Stimulated activated CD4-positive, alpha-beta T cell treated with anti-CD3 and anti-CD28 coated beads, Interleukin-12 subunit alpha, Interleukin-12 subunit beta, amount 100 ng/mL, for 48 hours (primary cell): ENCODE measurements at places on chromosomes 1 and 21.

GRCh38 chr1:25810341-25811299 is 9.1 kb upstream of the MTFR1L start:
- DNase-seq: peak; percentile 85

DNA sequence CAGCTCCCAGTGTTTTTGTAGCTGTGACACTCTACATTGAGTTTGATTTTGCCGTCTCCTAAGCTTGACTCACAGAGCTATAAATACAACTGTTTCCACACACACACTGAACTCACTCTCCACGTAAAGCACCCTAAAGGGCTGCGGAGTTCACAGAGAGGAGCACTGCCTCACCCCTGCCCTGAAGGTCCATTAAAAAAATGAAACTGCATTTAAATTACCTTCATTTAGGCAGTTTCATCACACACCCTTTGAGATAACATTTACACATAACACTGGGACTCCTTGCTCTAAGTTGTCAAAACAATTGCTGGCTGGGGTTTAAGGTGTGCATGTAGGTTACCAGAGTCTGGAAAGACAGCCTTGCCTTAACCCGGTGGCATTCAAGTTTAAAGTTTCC is 137.1 kb upstream of the MAGI3 start:
- DNase-seq: no peak

DNA sequence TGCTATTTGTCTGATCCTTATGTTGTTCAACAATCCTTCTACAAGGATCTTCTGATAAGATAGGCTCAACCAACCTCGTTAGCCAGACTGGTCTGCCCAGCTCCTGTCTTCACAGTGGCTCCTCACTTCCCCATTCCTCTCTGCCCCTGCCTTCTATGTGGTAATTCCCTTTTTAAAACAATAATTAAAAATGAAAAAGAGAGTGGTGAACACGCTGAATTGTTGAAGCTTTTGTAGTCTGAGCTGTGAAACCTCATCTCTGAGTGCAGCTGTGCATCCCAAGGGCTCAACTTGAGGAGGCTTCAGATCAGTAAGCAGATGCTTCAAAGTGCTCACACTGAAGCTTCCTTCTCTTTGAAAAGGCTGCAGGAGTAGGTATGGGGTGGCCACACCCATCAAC is 70.7 kb upstream of the JUN start:
- DNase-seq: no peak

GRCh38 chr1:59071876-59072582 is 224.9 kb upstream of the FGGY start:
- no peak for DNase-seq

DNA sequence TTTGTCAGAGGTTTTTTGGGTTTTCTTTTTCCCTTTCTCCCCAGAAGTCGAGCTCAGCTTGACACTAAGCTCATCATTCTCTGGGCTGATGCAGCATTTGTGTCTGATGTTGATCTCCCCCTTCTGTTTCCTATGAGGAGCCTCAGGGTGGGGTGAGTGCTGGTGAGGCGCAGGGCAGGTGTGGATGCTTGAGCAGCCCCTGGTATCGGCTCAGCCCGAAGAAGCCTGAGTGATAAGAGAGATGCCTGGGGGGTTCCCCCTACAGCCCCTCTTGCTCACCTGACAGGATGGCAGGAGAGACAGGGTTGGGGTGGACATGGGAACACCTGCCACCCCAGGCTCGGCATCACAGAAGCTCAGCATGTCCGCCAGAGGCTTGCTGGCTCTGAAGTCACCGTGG is 239.0 kb downstream of the RHOU start:
- DNase-seq: no peak

- no peak for DNase-seq
These were observed 69.1 kb downstream of the TGFB2 start for GRCh38 chr1:218414060-218414728.

DNA sequence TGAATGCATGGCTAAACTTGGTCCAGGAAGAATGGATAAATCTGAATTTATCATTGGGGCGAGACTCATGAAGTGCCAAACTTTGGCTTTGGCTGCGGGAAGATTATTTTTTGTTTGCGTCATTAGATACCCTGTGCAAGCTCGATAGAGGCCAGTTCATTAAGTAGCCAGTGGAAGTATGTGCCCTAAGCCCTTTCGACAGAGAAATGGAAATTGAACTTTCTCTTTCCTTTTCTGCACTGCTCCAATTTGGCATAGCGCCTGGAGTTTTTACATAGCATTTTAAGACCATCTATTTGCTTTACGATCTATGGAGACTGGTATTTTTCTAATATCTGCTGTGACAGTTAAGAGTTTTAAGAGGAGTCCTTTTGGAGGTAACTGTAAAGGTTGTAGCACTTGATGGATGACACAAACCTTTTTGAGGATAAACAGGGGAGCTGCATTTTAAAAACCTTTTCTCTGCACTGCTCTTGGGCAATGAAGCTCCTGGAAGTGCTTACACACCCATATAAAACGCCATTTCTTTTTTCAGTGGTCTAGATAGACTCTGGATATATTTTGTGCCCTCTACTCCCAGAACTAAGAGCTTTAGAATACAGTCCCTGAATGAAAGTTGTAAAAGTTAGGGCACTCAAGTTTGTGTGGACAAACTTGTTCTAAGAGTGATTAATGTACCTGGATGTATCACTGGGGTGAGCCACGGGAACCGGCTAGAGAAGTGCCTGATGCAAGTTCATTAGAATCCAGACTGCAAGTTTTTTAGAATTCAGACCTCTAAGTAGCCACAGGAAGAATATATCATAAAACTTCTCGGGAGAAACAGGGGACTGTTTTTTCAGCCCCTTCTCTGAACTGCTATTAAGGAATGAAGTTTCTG is 41.3 kb upstream of the CFHR3 start:
- no peak for DNase-seq

- no peak for DNase-seq
These were observed 704 bp downstream of the ALG6 start for GRCh38 chr1:63368131-63368530.

DNA sequence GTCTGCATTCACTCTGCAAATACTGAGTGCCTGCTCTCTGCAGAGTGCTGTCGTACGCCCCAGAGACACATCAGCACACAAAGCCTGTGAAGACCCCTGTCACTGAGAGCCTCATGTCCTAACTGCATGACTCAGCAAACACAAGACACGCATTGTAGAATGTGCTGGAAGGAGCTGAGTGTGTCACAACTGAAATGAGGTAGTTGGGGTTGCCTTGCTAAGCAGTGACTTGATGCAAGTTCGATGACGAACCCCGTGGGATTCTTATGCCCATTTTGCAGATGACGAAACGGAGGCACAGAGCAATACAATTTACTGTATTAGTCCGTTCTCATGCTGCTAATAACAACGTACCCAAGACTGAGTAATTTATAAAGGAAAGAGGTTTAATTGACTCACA is 65.1 kb downstream of the RIPK4 start:
- no peak for DNase-seq

- DNase-seq: no peak
These were observed 41.8 kb downstream of the XCL1 start for GRCh38 chr1:168617974-168618750.

- DNase-seq: peak; percentile 74
These were observed 28.5 kb upstream of the PKP1 start for GRCh38 chr1:201254625-201255478.

DNA sequence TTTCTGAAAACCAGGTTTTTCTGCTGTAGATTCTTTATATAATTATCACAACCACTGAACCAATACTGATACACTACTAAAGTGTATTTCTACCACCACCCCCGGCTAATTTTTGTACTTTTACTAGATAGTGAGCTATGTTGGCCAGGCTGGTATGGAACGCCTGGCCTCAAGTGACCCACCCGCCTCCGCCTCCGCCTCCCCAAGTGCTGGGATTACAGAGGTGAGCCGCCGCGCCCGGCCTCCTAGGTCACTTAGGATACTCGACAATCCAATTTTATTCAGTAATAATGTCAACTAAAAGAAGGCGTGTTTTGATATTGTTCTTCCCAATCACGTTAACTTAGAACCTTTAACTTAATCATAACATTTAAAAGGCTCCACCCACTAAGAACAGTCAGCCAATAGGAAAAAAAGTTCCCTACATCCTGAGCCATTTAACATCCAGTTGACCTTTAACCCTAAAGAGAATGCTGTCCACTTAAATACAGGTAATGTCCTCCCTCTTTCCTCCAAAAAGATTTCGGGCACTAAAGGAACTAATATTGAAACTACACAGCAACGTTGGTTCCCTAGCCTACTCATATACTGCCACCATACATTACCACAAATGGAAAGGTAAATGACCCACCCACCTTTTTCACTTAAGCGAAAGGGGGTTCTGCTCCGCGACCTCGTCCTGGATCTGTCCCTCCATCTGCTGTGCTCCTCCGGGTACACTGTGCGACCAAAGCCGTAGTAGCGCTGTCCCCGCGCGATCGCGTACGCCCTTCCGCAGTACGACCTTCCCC is 1.2 kb downstream of the RSRP1 start:
- no peak for DNase-seq

GRCh38 chr1:36836196-36836883 is 198.0 kb downstream of the GRIK3 start:
- no peak for DNase-seq

DNA sequence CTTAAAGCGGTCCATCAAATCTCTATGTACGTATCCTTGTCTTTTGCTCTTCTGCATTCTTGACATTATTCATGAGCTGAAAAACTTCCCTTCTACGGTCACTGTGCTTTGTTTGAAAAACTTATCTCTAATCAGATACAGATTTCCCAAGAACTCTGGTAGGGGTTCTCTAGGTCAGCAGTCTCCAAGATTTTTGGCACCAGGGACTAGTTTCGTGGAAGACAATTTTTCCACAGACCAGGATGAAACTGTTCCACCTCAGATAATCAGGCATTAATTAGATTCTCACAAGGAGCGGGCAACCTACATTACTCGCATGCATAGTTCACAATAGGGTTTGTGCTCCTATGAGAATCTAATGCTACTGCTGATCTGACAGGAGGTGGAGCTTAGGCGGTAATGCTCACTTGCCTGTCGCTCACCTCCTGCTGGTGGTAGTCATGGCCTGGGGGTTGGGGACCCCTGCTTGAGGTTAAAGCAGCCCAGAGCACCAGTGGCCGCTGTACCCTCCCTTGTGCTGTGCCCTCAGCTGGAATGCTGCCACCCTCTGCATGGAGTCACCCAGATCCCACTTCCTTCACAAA is 30.8 kb downstream of the AK2 start:
- DNase-seq: no peak

- no peak for DNase-seq
These were observed 6.9 kb downstream of the MX2 start for GRCh38 chr21:41368735-41369104.

- no peak for DNase-seq
These were observed 66.4 kb upstream of the CASZ1 start for GRCh38 chr1:10862743-10863335.

GRCh38 chr1:183318433-183318832 is 99.7 kb downstream of the NMNAT2 start:
- DNase-seq: no peak

- DNase-seq: no peak
These were observed 576.2 kb downstream of the NEGR1 start for GRCh38 chr1:71706029-71706671.

- DNase-seq: no peak
These were observed 97.4 kb upstream of the DUSP10 start for GRCh38 chr1:221839321-221839720.

DNA sequence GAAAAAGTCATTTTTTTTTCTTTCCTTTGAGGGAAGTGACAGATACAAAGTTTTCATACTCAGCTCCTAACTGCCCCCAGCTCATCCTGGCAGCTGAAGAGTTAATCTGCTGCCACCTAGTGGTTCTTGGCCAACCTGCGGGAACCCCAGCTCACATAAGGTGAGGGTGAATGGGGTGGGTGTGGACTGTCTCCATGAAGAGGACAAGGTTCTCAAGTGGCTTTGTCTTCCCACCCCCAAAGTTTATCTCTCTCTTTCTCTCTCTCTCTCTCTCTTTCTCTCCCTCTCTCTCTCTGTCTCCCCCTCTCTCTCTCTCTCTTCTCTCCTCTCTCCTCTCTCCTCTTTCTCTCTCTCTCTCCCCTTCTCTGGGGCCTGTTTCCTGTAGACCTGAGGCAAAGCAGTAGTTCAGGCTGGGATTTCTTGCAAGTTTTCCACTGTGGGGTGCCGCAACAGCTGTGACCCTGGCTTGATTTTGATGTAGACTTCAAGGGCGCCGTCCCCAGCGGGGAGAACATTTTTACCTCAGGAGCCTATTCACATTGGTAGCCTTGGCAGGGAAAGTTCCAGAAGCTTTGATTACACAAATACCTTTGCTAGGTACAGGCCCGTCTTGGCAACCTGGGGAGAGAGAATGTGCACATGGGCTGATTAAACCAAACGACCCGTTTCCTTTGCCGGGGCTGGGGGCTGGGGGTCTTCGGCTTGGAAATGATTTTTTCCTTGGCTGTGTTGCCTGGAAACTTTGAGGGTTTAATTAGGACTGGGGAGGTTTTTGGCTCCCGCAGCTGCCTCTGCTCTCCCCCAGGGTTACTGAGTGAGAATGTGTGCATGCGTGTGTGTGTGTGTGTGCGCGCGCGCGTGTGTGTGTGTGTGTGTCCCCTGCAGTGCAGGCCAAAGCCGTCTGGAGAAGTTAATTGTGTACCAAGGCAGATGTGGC is 135.9 kb downstream of the TM2D1 start:
- DNase-seq: peak; percentile 37

DNA sequence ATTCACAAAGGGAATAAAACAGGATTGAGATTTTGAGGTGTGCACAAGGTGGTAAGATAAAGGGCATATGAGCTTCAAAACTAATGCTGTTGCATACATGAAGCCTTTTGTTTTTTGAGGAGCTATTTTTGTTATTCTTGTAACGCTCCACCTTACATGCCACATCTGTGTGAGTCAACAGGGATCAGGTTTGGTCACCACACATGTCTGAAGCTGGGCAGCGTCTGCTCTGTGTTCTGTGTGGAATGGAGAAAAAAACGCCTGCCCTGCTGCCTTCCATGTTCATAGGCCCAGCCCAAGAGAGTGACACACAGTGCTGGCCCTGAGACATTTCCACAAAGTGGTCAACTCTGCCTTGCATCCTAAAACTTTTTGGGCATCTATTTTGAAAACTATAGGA is 67.7 kb downstream of the MPZL1 start:
- DNase-seq: no peak

DNA sequence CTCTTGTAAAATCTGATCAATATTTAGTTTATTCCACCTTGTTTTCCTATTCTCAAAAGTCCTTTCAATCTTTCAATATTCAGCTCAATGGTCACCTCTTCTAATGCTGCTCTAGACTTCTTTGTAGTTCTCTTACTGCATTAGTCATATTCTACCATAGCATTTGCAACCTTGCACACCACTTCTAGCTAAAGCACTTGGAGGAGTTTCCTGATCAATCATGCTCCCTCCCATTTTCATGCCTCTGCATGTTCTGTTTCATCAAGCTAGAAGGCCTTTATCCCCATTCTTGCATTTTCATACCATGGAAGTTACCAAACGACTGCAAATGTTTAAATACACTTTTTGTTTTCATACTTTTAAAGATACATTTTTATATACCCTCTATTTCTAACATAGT is 72.1 kb downstream of the SLC5A9 start:
- DNase-seq: no peak
